ENCODE measurements at places on chromosomes 6 and 20.

DNA sequence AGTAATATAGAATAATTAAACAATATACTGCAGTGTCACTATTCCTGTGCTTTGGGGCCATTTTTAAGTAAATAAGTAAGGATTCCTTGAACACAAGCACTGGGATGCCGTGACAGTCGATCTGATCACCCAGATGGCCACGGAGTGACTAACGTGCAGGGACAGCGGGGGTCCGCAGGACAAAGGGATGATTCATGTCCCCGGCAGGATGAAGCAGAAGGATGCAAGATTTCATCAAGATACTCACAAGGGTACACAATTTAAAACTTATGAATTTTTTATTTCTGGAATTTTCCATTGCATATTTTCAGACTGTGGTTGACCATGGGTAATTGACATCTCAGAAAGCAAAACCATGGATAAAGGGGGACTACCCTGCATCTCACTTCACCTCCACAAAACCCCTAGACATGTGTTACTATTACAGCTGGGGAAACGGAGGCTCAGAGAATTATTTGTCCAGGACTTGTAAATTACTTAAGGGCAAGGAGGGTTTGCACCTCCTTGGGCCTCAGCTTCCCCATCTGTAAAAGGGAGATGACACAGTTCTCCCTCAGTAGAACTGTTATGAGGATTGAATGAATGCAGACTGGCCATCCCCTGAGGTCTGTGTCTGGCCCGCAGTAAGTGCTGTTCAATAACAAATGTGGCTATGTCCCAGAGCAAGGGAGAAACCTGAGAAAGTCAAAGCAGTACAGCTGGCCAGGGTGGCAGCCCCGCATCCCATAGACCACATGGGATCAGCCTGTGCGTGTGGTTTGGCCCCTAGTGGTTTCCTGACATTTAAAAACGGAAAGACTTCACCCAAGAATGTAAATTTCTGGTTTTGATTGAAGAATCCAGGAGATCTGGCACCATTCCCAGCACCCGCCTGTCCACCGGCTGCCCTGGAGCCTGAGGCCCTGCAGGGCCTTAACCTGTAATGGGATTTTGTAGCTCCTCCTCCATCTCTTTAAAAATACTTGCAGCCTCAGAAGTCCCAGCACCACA is 235.5 kb downstream of the BMP7 start:
- DNase-seq = no peak

DNA sequence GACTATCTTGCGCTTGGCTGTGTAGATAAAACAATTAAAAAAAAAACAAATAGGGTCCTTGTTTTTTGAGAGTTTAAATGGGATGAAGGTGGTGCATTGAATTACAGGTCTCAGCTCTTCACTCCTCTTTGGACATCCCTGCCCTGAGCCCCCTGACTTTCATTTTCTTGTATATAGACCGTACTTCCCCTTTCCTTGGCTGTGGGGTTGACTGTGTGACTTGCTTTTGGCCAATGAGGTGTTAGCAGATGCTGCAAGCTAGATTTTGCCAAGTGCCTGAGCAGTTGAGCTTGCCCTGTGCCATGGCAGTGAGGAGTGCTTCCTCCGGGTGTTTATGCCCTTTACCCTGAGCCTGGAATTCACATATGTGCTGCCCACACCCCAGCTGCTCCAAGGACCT is 386.1 kb upstream of the ZFP64 start:
- no peak for DNase-seq

GRCh38 chr6:159939591-159940016 is 29.3 kb upstream of the IGF2R start:
- no peak for DNase-seq

DNA sequence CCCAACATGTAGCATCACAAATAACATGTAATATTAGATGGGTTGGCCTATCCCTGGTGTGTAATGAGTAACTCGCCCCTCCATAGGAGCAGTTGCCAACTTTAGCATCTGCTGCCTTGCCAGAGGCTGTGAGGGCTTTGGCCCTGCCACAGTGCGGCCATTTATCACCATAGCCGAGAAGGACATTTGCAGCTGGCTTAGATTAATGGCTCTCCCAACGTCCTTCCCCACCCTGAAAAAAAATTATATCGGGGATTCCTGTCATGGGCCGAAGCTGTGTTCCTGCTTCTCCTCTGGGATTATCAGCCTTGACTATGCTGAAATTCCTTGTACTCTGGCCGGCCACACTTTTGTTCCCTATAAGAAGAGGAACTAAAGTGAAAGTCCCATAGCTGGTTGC is 7.6 kb upstream of the ADIG start:
- no peak for DNase-seq

DNA sequence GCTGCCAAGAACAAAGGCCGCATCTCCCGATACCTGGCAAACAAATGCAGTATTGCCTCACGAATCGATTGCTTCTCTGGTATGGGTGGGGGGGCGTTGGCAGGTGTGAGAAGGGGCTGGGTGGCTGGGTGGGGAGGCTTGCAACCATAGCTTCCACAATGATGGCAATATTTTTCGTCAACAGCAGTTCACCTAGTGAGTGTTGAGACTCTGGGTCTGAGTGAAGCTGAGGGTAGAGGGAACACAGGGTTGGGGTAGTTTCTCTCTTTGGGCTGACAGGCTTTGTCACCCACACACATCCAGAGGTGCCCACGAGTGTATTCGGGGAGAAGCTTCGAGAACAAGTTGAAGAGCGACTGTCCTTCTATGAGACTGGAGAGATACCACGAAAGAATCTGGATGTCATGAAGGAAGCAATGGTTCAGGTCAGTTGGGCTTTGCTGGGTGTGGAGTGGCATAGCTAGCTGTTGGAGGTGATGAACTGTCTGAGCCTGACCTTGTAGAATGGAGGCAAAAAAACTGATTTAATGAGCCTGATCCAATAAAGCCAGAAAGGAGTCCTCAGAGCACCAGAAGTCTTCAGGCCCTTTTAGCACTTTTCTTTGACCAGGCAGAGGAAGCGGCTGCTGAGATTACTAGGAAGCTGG is 4.2 kb downstream of the NOP56 start:
- DNase-seq = no peak

All from NCI-H1436 treated with DMSO at 0.1 percent for 48 hours (cell line).